ENCODE measurements at places on chromosomes 16 and 17.

GRCh38 chr16:84313921-84314320 lies 19.2 kb downstream of the WFDC1 start:
- DNase-seq = no peak

DNA sequence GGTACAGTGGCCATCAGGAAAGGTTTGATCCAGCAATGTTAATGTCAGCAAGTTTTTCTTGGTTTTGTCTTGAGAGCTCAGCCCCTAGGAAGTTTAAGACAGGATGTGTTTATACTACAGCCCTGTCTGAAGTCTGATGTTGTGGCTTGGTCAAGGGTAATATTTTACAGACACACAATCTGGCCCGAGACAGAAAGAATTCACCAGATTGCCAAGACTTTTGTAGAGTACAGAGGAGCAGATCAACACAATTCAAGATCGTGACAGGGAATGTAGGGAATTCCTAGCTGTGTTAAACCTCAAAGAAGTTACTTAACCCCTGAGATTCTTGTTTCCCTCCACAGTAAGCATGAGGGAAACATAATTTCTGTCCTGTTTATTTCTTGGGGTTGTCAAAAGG lies 63.1 kb downstream of the SHISA9 start:
- no peak for DNase-seq

DNA sequence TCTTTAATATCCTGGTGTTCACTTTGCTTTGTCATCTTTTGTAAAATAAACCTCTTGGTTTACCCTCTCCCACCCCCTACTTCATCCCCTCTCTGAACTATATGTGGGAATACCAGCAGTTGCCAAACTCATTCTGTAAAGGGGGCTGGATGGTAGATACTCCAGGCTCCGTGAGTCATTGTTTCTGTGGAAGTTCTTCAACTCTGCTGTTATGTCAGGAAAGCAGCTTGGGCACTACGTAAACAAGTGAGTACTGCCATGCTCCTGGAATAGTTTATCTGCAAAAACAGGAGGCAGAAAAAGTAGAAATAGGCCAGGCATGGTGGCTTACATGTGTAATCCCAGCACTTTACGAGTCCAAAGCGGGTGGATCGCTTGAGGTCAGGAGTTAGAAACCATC lies 17.6 kb downstream of the MVP start:
- DNase-seq = no peak

GRCh38 chr17:9833922-9834321 lies 8.2 kb downstream of the GLP2R start:
- no peak for DNase-seq

- peak; percentile 21 for DNase-seq
Measured at GRCh38 chr17:67421869-67422273, 44.8 kb downstream of the PITPNC1 start.

DNA sequence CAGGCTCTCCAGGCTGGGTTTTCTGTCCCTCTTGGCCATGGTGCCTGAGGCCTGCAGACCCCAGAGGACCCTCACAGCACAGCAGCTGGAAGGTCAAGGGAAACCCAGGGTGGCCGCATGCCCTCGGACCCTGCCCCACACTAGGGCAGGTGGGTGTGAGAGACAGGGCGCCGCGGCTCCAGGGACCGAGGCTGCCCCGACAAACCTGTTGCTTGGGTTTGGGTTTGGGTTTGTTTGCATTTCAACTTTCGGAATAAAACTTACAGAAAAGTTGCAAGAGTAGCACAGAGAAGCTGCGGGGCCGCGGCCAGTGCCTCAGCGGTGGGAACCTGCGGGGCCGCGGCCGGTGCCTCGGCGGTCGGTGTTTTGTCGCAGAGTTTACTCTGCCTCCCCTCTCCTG lies 7.8 kb downstream of the HGS start:
- DNase-seq = no peak

- DNase-seq = no peak
Measured at GRCh38 chr16:30429418-30429677, 482 bp downstream of the DCTPP1 start.

DNA sequence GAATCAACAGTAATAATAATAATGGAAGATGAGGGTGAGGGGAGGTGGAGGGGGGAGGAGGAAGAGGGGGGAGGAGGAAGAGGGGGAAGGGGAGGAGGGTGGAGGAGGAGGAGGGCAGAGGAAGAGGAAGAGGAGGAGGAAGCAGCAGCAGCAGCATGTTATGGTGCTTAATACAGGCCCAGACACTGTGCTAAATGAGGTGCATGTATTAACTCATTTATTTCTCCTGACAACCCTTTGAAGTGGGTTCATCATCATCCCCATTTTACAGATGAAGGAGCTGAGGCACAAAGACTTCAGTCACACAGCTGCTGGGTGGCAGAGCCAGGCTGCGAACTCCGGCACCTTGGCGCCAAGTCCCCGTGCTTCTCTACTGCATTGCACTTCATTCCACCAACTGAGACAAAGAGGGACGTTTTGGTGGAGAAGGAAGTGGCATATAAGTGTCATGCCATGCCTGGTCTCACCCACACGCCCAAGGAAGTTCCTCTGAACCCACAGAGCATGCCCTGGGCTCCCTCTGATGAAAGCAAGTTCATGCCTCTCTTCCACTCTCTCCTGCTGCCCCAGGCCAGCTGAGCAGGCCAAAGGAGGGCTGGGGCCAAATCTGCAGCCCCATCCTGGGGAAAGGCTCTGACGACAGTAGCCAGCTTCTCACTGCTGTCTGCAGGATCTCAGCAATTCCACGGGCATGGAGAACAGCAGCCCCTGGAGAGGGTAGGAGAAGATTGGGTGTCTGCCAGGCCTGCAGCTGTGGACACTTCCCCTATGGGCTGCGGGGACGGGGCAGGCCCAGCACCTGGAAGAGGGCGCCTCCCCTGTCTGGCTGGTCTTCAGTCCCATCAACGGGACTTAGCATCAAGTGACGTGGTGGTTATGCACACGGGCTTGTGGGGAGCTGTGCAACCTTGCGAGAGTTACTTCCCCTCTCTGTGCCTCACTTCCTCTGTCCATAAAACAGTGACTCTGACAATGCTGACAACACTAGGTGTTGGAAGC lies 21.8 kb downstream of the XYLT1 start:
- no peak for DNase-seq

GRCh38 chr16:80570106-80570478 lies 29.3 kb downstream of the DYNLRB2 start:
- no peak for DNase-seq

- DNase-seq = no peak
Measured at GRCh38 chr17:8421571-8421970, 14.1 kb upstream of the NDEL1 start.

DNA sequence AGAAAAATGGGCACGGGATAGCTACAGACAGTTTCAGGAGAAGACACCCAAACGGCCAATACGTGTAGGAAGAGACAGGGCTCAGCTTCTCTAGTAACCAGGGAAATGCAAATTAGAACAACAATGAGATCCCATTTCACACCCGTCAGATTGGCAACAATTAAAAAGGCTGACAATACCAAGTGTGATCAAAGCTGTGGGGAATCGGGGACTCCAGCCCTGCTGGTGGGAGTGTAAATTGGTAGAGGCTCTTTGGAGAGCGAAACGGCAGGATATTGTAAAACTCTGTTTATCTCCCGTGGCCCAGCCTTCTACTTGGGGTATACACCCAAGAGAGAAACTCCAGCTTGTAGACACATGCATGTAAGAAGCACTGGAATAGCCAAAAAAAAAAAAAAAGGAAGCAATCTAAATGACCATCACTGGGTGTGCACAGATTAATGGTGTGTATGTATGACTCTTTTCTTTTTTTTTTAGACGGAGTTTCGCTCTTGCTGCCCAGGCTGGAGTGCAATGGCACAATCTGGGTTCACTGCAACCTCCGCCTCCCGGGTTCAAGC lies 27.5 kb downstream of the MYBBP1A start:
- DNase-seq = no peak

- no peak for DNase-seq
Measured at GRCh38 chr17:54029986-54030385, 207.3 kb downstream of the KIF2B start.

DNA sequence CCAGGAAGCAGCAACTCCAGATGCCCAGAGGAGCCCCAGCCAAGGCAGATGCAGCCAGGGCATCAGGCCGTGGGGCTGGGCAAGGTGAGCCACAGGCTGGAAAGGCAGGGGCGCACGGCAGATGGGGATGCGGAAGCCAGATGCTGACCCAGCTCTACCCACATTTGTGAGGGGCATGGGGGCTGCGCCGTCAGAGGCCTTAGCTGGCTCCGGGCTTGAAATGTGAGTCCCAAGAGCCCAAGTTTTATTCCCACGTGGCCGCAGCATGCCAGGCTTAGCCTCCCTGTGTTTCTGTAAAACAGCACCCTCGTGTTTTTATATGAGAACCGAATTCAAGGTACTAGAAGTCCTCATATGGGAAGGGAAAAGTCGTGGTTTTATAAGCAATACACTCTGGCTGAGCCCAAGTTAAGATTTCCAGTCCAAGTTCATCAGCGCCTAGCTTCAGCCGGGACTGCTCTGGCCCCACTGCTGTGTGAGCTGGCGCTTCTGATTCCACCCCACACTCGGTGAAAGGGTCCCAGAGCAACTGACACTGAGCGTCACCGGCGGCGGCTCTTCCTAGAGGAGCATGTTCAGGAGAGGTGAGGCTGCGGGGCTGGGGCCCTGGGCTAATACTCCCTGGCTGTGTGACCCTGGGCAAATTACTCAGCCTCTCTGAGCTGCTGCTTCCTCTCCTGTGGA lies 6.7 kb upstream of the C16orf95 start:
- no peak for DNase-seq

GRCh38 chr17:51228161-51228560 lies 31.7 kb downstream of the MBTD1 start:
- no peak for DNase-seq

GRCh38 chr16:69234460-69234859 lies 47.5 kb downstream of the SNTB2 start:
- DNase-seq = no peak

DNA sequence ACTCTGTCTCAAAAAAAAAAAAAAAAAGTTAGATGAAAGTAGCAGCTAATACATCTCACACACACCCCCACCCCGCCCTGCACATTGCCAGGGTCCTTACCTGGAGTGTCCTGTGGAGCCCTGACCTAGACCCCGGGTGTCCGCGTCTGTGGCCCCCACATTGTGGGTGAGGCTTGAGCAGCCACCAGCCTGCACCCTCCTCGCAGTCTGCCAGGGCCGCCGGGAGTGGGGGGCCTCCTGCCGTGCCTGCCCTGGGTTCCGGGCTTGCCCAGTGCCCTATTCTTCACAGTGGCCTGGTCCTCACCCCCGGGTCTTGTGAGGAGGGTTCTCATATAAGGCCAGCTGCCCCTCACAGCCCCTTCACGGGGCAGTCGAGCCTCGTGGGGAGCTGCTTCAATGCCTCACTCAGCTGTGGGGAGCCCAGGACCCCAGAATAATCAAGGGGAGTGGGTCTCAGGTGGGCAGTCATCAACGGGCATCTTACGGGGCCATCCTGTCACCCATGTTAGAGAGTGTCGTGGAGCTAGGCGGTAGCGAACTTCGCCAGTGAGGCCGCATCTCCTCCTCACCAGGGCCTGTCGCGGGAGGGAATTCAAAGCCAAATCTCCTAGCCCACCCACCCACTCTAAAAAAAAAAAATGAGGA lies 85.9 kb upstream of the CHMP6 start:
- DNase-seq = no peak

- DNase-seq = no peak
Measured at GRCh38 chr16:20868890-20869289, 31.3 kb downstream of the DCUN1D3 start.

DNA sequence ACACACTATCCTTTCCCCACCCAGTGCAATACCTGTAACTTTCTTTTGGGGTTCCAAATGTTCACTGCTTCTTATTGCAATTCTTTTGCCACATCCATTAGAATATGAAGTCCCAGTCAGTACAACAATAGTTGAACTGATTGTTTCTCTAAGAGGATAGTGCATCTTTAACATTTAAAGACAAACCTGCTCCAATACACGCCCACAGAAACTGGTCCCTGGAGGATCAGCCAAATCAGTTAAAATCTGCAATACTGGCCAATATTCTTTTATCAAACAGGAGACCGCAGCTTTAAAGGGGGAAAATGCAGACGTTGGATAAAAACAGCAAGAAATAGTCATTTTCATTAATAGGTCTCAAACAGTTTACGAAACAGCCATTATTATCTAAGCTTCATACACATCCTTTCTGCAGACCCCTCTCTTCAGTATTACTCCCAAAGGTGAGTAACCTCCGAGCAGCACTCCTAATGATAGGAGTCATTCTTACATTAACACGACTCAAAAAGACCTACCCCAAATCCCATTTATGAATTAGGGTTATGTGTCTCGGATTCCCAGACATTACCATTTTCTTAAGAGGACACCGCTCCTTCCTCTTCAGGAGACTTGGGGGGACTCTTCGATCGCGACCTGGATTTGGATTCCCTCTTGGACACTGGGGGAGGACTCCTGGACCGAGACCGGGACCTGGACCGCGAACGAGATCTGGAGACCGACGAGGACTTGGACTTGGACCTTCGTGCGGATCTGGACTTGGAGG lies 1.4 kb downstream of the SRSF2 start:
- no peak for DNase-seq

DNA sequence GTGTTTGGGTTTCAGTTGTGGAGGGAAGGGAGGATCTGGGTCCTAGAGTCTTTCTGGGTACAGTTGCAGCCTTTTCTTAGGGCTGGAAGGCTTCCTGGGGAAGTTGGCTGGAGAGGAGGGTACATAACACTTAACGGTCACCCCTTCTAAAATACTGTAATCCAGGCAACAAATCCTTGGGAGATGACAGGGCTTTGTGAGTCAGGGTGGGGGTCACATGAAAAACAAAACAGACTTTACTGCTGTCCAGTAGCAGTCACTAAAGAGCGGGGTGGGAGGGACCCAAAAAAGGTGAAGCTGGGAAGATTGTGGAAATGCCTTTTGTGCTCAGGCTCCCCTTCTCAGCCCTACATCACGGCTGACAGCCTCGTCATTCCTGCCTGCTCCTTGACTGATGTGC lies 6.3 kb downstream of the SAP30BP start:
- DNase-seq = no peak

DNA sequence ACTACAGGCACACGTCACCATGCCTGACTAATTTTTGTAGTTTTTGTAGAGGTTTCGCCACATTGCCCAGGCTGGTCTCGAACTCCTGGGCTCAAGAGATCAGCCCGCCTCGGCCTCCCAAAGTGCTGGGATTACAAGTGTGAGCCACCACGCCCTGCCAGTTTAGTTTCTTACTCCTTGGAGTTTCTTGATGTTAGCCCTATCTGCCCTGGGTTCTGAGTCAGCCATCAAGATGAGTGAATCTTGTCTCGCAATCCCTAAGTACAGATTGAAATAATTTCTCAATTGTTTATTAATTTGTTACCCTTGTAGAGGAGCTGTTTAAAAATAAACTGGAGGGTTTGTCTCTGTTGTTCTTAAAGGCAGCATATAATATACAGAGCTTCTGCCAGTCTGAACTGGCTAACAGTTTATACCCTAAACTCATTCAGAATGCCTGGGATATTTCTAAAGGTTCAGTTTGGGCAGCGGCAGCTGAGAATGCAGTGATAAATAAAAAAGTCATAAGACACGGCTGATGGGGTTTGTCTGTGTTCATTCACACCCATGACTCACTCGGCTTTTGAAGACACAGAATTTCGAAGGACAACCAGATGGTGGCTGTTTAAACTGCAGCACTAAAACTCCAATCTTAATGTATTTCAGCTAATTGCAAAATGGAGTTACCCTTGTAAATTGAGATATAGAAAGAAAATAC lies 39.6 kb downstream of the GPRC5B start:
- no peak for DNase-seq

GRCh38 chr17:64741038-64741641 lies 79.0 kb upstream of the SMURF2 start:
- DNase-seq = no peak

- DNase-seq = no peak
Measured at GRCh38 chr17:41739661-41740352, 5.4 kb upstream of the HAP1 start.

- no peak for DNase-seq
Measured at GRCh38 chr17:80476877-80477646, 655 bp upstream of the NPTX1 start.
